ENCODE measurements at places on chromosomes 3 and 15. TPM values are rescaled to one million over a fixed set of nuclear protein-coding genes. Genes with fewer than 3 reads are reported as not detected.
A peak's percentile ranks its signal among the peaks of the same experiment; 100 is the strongest.

Gene CNTN4
- total RNA-seq = 6.9 TPM

Gene ZNF717
- 13.5 TPM for total RNA-seq

- peak; percentile 95 for DNase-seq
Measured at GRCh38 chr3:64291956-64292355, 66.7 kb upstream of the PRICKLE2 start.

GRCh38 chr3:169493521-169494141 lies 169.9 kb downstream of the MECOM start:
- DNase-seq = no peak

DNA sequence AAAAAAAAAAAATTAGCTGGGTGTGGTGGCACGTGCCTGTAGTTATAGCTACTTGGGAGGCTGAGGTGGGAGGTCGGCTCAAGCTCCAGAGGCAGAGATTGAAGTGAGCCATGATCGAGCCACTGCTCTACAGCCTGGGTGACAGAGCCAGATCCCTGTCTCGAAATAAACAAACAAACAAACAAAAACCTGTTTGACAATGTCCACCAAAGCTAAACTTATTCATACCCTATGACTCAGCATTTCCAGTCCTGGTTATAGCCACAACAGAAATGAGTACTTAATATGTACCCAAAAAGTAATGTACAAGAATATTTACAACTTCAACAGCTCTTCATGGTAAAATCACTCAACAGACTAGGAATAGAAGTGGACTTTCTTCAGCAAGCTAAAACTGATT lies 31.1 kb downstream of the SERP1 start:
- peak; percentile 14 for DNase-seq

Gene FHIT
- 2.2 TPM for total RNA-seq

- no peak for DNase-seq
Measured at GRCh38 chr3:149306751-149307434, 26.5 kb downstream of the TM4SF18 start.

Gene PAQR5
- 0.97 TPM for total RNA-seq

- DNase-seq = no peak
Measured at GRCh38 chr3:14283092-14283812, 104.6 kb downstream of the LSM3 start.

Gene FBXO40
- not detected for total RNA-seq

- peak; percentile 2 for DNase-seq
Measured at GRCh38 chr15:44882499-44882968, 74.0 kb upstream of the TERB2 start.

GRCh38 chr15:71143373-71144310 lies 28.4 kb downstream of the THSD4 start:
- no peak for DNase-seq

DNA sequence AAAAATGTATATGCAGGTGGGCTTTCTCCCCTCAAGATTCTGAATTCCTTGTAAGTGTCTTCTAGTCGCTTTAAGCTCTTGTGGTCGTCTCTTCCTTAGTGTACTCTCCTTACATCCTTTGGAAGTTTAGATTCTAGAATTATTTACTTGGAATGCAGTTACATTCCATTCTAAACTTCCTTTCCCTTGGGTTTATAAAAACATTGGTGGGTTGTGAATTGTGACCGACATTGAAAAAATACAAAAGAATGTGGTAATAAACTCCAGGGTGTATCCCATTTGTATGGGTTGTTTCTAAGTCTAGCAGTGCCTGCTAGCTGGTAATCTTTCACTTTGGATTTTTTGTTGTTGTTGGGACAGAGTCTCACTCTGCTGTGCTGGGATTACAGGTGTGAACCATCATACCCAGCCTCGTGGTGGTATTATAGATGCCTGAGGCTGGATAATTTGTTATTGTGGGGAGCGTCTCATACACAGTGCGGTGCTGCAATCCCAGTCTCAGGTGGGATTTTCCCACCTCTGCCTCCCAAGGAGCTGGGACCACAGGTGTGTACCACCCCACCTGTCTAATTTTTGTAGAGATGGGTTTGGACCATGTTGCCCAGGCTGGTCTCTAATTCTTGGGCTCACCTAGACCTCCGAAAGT lies 9.1 kb downstream of the CHD2 start:
- DNase-seq = no peak

DNA sequence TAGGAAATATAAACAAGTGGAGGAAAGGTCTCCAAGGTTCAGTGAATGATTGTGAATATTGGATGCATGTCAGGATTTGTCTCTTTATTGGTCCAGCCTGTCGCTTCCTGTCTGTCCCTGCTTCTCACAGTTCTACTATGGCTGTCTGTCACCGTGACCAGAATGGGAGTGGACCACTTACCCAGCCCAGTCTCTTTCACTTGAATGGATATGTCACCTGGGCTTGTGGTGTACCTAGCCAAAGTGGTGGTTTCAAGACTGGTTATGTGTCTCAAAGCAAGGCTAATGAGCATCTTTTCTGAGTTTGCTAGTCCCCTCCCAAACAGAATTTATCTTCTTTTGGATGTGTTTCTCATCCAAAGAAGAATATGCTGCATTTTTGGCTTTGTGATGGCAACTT lies 231.7 kb downstream of the PTPRG start:
- no peak for DNase-seq

Gene SNX1
- total RNA-seq = 42.7 TPM

GRCh38 chr15:25712961-25713355 lies 150.2 kb downstream of the ATP10A start:
- no peak for DNase-seq

DNA sequence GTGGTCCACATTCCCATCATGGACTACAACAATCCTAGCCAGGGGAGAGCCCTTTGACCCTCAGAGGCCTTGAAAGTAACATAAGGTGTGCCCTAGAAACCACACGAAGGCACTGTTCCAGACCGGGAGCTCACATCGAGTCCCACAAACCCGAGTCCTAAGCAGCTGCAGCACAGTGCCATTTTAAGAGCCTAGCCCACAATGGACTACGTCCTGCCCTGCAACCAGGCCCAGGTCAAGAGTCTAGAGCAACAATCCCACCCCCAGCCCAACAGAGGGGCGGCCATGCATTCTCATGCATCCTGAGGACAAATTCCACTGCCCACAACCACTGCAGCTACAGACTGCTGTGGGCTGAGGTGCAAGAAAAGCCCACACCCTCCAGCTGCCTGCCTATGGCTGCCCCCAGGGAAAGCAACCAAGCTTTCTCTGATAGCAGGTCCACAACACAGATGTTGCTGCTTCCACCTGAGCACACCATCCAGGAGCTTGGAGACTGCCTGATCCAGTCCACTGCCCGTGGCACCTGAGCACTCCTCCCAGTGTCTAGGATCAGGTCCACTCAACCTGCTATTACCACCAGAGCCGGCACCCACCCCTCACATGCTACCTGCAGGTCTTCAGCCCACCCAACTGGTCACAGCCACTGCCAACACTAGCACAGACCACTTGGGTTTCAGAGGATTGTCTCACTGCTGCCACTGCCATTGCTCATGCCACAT lies 56.8 kb downstream of the IGSF11 start:
- DNase-seq = no peak

DNA sequence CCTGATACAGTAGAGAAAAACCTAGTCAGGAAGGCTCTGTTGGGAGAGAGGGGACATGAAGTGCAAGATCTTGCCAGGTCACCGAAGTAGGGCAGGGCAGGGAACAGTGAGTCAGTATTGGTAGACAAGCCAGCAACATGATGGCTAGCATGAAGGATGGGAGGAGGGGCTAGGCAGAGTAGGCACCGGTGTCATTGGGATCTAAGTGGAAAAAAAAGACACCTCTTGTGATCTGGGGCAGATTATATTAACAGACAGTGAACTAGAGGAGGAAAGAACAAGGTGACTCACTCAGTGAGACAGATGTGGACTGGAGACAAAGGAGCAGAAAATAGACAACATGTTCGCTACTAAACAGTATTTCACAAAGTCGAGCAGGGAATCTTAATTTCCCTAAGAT lies 149.2 kb upstream of the SLC24A5 start:
- no peak for DNase-seq

Gene CHRD
- total RNA-seq = 1.7 TPM

GRCh38 chr15:74804935-74805334 lies 7.7 kb upstream of the LMAN1L start:
- DNase-seq = no peak

DNA sequence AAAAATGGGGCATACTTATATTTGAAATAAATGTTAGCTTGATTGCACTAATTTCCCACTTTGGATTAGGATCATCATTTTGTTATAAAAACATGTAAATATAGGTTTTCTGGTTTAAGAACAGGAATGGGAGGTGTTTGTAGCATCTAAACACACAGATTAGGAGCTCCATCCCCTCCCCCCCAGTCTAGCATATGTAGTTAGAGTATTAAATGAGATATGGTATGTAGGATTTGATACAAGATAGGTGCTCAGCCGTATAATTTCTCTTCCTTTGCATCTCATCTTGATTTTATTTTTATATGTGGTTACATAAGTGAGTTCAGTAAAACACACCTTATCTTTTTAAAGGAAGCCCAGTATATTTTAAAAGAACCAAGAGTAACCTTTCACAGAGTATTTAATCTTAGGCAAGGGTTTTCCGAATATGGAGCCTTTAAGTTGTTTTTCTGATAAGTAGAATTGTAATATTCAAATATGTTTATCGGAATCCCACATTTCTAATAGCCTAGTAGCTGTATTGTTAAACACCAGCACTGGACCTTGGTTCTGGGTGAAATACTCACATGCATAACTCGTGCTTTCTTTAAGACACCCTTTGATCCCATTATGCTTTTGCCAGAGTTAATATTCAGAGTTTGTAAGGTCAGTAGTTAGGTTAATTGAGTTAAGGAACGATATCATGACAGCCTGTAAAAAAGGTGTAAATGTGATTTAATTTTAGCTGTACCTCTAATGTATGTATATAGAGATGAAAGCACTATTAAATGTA lies 2.3 kb downstream of the SLC25A36 start:
- DNase-seq = no peak

GRCh38 chr15:52790169-52790708 lies at the start of gene ONECUT1:
TSS of gene ONECUT1 (minus strand) at chr15:52790336. CDS start at chr15:52789884, 452 bp downstream.
- DNase-seq = peak; percentile 20

GRCh38 chr3:177141471-177141870 lies 55.8 kb downstream of the TBL1XR1 start:
- DNase-seq = peak; percentile 50

- peak; percentile 28 for DNase-seq
Measured at GRCh38 chr15:57288926-57289580, 87.3 kb upstream of the CGNL1 start.

Gene ZPLD1
- total RNA-seq = 0.43 TPM

- DNase-seq = peak; percentile 80
Measured at GRCh38 chr15:89888214-89888804, 5.5 kb downstream of the AP3S2 start.

Gene TTC14
- total RNA-seq = 19.0 TPM

- no peak for DNase-seq
Measured at GRCh38 chr3:4162096-4162495, 141.1 kb upstream of the SETMAR start.

DNA sequence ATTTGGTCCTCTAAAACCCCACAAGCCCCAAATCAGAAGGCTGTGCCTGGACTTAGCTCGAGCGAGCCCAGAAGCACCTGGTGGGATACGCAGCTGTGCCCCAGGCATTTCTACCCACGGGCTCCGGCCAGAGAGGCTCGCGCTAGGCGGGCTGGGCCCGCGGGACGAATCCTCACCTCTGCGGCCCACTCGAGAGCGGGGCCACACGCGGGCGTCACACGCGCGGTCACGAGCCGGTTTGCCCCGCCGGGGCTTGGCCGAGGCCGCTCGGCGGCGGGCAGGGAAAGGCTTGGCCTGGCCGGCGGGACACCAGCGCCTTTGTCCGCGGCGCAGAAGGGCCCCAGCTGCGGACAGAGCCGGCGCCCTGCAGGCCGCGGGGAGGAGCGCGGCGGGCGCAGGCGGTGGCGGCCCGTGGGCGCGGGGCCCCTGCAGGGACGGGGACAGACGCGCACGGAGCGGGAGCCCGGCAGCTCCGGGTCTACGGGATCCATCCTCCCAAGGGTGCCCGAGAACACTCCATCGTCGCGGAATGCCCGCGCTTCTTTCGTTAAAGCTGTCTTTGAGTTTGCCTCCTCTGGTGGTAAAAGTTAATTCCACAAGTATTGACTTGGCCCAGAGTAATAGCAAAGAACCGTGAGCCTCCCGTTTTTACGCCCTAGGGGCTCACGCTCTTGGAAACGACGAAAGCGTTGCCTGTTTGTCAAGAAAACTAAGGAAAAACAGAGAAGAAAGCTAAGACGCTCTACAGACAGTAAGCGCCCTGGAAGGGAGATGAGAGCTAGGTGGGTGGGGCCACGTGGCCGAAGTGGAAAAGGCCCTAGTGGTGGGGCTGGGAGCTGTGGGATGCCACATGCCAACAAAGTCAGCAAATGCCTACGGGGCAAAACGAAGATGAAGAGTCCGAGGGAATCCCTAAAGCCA lies 26.4 kb downstream of the TYRO3 start:
- DNase-seq = peak; percentile 48

DNA sequence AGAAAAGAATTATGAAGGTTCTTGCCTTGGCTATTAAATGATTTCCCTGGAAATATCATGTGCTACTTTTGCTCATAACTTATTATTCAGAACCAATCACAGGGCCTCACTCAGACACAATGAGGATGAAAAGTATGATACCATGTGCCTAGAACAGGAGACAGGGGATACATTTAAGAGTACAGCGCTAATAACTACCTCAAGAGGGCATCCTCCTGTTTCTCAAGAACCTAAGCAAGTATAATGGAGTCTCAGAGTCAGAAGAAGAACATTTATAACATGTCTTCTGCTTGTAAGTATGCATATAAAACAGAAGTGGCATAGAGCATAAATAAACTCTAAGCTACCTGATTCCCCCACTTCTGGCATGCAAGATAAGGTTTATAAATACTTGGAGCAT lies 125.4 kb upstream of the MME start:
- DNase-seq = peak; percentile 84

DNA sequence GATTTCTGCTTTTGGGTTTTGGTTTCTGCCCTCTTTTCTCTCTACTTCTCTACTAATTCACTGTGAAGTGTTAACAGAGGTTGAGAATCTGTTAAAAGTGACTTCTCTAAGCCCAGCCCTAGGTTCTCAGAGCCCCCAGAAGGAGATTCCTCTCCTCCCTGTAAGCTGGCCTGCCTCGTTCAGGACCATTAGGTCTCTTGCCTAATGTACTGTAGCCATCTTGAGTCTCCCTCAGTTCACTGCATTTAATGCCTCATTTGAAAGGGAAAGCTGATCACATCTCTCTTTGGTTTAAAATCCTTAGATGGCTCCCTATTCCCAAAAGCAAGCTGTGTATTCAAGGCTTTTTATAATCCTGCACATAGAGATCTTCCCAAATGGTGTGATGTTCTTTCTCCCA lies 16.3 kb downstream of the RTP1 start:
- no peak for DNase-seq

Measured in fibroblast of villous mesenchyme (primary cell).